ENCODE measurements at places on chromosomes 2 and 18.
A peak's percentile ranks its signal among the peaks of the same experiment; 100 is the strongest.

GRCh38 chr2:238640486-238640885 is 207.4 kb upstream of the TWIST2 start:
- no peak for DNase-seq

GRCh38 chr18:22485808-22486244 is 68.1 kb upstream of the CTAGE1 start:
- DNase-seq, result no peak

DNA sequence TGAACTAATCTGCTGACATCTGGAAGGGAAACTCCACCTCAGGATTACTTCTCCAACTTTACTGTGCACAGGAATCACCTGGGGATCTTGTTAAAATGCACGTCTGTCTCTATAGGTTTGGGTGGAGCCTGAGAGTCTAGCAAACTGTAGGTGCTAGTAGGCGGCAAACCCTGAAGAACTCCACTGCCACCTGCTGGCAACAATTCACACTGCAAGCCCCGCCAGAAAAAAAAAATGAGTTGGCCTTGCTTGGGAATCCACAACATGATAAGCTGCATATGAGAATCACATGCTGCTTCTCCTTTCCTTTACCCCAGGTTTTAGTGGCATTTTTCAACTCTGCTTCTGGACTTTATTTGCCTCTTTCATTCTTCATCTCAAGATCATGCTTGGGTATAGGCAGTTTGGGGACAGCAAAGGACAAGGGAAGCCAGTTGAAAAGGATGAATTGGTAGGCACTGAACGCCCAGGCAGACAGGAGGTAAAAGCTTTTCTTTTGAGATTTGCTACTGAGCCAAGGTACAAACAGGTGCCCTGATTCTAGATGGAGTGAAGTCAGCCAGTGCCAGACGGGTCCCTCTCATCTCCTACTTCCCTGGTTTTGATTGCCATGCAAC is 88.8 kb downstream of the VIT start:
- DNase-seq, result peak; percentile 67

- no peak for DNase-seq
These were observed 33.9 kb downstream of the PRPF40A start for GRCh38 chr2:152683400-152683799.

DNA sequence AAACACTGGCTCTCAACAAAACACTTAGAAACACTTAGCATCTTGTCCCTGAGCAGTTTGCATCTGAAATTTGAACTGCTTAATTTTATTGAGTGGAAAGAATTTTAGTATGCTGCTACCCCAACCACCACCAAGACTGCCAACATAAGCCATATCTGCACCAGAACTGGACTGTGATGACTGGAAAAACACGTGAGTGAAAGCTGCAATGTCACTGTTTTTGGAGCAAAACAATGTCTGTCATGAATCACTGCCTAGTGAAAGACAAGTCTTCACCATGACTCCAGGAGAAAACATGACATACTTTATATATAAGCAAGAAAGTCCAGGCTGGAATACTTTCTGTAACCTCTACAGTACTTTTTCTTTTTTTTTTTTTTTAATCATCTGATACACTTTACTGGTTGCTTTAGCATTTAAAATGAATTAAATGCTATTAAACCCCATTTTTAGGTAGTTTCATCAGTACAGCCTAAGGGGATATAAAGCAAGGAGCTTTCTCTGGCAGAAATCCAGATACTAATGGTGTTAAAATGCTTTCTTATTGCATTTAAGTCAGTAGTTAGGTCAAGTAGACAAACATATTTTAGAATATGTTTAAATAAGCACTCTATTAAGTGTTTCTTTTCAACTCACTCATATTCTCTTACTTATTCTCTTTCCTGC is 2129.4 kb upstream of the PIK3C3 start:
- DNase-seq, result no peak

- DNase-seq, result no peak
These were observed 440.5 kb downstream of the SETBP1 start for GRCh38 chr18:45121146-45121545.

DNA sequence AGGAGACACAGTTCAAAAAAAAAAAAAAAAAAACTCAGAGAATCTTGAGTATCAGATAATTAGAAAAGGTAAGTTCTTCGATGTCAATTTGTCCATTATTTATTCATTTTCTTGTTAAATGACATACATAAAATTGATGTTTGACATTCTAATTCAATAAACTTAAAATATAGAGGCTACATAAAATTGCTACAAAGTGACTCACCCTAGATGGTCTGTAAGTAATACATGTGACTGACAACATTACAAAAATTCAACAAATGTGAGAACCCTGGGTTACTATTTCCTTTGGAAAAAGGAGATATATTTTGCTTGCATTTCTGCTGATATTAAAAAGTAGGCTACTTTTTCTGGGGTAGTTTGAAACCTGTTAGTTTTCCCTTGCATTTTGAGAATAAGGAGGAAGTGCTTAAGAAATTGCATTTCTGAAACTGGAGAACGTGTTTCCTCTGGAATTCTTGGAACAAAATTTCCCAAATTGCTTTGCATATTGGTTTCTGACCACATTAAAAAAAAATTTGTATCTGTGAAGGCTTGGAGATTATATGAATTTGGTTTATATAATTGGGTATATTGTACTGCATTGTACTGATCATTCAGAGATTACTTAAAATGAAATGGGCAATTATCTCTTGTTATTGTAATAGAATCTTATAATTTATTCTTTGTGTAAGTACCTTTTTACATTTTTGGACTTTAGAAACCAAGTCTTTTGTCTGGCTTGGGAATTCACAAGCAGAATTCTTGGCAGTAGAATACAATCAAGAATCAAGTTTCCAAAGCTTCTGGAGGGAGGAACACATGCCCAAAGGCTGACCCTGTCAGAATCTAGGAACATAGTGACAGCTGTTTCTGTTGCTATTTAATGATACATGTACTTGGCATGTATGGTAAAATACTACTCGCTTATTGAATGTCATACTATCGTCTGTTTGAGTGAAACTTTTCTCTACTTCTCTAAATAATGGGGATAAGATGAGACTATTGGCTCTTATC is 106.1 kb downstream of the DSEL start:
- no peak for DNase-seq

- no peak for DNase-seq
These were observed 511.5 kb downstream of the TNS1 start for GRCh38 chr2:217491271-217491670.

DNA sequence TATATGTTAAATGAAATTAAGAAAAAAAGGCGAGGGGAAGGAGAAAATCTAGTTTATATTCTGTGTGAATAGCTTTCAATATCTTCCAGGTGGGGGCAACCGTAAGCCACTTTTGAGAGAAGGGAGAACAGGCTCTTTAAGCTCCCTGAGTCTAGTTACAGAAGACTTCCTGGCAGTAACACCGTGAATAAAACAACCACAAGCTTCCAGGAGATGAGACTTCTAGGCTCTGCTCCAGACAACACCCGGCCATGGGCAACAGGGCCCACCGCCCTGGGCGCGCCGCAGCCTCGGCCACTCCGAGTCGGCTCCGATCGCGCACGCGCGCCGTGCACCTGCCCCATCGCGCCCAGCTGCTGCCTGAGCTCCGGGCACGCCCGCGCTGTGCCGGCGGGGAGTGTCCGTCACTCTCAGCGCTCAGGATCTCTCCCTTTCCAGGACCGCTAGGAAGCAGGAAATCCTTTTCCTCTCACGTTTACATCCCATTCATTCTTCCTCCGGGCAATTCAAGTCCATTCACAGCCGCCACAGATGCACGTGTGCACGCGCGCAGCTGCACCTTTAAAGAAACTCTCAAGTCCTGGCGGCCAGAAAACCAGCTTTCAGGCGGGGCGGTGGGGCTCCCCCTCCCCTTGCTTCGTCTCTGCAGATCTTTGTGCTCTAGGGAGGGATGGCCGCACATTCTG is 19.4 kb upstream of the PAX3 start:
- DNase-seq, result peak; percentile 45

- DNase-seq, result peak; percentile 79
These were observed 16.6 kb upstream of the HRH4 start for GRCh38 chr18:24443870-24444269.

- peak; percentile 37 for DNase-seq
These were observed 30.4 kb upstream of the C2orf66 start for GRCh38 chr2:196839574-196839973.

DNA sequence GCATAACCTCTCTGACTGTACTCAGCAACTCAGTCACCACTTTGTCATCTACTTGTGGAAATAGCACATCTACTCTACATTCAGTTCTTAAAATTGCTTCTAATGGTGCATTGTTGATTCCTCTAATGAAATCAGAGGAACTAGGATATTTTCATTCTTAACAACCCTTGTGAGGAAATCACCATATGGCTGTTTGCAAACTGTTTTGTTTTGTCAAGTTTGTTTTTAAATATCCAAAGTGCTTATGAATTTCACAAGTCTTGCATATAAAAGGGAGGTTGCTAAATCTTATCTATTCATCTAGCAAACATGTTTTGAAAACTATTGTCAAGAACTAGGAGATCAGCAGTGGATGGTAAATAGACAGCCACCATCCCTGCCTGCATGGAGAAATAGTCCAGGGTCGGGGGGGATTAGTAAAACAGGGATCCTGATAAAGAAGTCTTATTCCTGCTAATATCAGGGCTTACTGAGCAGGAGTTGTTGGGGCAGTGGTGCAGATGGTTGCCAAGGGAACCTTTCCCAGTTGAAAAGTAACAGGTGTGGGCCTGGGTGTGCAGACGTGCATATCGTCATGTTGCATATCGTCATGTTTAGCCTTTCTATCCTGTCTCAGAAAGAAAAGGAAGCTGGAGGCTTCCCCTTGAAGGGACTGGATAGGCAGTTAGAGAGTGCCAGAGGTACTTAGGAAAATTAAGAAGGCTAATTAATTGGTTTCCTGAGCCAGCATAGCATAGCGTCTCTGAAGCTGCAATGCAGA is 7.5 kb upstream of the MYO3B start:
- DNase-seq, result no peak

- no peak for DNase-seq
These were observed 81.5 kb downstream of the NOL10 start for GRCh38 chr2:10608273-10608672.

DNA sequence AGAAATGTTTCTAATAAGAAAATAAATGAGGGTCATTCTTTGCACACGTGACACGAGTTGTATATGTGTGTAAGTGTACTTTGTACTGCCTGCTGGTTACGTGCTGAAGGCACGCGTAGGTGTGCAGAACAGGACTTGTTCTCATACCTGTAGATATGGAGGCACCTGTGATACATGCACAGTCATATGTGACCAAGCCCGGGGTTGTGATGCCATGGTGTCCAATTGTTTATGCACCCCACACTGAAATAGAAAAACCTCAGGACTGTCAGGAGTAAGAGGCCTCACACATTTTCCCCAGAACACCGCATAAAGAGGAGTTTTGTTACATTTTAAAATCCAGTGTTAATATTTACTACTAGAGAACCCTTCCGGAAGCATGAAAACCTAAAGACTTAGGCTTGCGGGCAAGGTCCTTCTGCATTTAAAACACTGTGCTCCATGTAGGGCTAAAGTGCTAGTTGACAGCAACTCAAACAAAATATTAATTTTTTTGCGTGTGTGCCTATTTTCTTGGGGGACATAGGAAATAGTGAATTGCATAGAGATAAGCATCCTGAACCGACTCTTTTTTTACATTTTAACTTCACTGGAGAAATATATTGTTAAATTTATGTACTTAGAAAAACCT is 9.3 kb downstream of the TSHZ1 start:
- DNase-seq, result no peak

DNA sequence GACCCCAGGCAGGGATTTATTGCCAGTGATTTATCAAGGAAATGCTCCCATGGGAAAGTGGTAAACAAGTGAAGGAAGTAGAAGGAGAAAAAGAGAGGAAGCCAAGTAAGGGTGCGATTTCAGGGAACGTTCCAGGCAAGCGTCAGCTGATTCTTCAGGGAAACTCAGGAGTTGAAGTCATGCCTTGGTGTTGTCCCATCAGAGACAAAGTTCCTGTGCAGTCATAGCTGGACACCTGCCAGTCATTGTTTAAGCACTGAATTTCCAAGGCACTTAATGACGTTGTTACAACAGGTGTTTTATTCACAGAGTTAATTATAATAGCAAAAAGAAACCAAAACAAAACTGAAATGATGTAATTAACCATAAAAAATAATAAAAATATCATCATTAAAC is 381.8 kb upstream of the CRIM1 start:
- no peak for DNase-seq

DNA sequence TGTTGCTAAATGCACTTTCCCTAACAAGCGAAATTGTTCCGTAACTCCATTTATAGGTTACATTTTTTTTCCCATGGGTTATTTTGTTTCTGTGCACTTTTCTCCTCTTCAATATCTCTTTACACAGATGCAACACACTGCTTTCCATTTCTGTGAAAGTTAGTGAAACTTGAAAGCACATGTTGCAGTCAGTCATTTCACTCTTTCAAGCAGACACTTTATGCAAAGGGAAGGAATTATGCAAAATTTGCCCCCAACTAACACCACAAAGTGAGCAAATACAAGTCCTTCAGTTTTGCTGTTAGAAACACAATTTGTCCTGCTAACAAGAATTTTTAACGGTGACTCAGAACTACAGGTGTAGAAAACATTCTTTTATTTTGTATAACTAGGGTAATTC is 124.8 kb downstream of the PTH2R start:
- DNase-seq, result no peak

GRCh38 chr2:45839508-45840251 is 188.2 kb downstream of the PRKCE start:
- DNase-seq, result no peak

GRCh38 chr2:10519394-10519740 is 71.2 kb upstream of the ODC1 start:
- no peak for DNase-seq

DNA sequence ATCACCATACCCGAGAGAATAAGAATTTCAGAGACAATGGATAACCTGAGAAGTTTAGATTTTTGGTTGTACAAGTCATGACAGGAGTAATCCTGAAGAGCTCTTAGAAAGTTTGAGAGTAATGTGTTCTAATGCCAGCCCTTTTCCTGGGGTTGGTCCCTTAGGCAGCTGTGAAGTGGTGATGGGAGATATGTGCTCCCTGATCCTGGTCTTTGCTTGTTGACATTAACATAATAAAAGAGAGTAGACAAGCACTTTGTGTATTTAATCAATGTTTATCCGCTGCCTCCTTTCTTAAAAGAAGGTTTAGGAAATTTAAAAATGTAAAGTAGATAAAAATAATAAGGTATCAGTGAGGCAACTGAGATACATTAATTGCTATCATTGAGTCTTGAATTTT is 13.8 kb upstream of the DSC3 start:
- no peak for DNase-seq

DNA sequence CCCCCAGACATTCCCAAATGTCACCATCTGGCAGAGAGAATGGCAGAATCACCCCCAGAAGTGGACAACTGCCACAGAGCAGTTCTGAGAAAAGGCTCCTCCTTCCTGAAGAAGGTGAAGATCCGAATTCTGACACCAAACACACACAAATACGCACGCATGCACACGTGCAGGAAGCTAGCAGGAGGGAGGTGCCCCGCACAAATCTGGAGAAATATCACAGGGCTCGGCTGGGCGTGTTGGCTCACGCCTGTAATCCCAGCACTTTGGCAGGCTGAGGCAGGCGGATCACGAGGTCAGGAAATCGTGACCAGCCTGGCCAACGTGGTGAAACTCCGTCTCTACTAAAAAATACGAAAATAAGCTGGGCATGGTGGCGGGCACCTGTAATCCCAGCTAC is 38.5 kb upstream of the ATG16L1 start:
- no peak for DNase-seq
